ENCODE measurements at places on chromosomes 13 and 19.

GRCh38 chr19:48670699-48671445 lies 1.9 kb downstream of the NTN5 start:
- H3K36me3 ChIP-seq = no peaks in the 10 kb centered on the region
- no peak overlapping the region for H3K4me3 ChIP-seq
- no peaks in the 10 kb centered on the region for H3K27me3 ChIP-seq

DNA sequence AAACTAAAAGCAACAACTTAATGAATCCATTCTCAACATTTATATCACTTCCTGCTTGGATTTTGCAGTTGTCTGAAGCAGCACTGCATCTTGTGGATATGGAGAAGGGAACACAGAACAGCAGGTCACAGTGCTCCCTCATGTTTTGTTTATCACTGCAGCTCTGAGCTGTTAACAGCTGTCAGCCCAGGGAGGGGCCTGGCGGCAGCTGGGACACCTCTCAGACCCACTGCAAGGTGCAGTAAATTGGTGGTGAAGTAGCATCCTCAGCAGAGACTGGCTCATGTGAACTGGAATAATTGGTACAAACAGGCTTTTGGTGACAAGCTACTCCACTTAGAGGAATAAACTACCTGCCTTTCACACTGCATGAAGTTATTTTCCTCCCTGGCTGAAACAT lies 170.4 kb downstream of the LIG4 start:
- DNase-seq = no peak
- no peak overlapping the region for H3K27ac ChIP-seq
- no peaks in the 10 kb centered on the region for H3K36me3 ChIP-seq
- no peaks in the 10 kb centered on the region for H3K4me1 ChIP-seq
- H3K4me3 ChIP-seq = no peak overlapping the region
- no peaks in the 10 kb centered on the region for H3K27me3 ChIP-seq

- DNase-seq = no peak
- no peak overlapping the region for H3K4me3 ChIP-seq
- H3K4me1 ChIP-seq = no peaks in the 10 kb centered on the region
- peaks cover 29% of the 10 kb centered on the region for H3K36me3 ChIP-seq
- H3K27ac ChIP-seq = no peak overlapping the region
- no peaks in the 10 kb centered on the region for H3K27me3 ChIP-seq
These were observed 43.2 kb downstream of the BBC3 start for GRCh38 chr19:47187797-47188196.

DNA sequence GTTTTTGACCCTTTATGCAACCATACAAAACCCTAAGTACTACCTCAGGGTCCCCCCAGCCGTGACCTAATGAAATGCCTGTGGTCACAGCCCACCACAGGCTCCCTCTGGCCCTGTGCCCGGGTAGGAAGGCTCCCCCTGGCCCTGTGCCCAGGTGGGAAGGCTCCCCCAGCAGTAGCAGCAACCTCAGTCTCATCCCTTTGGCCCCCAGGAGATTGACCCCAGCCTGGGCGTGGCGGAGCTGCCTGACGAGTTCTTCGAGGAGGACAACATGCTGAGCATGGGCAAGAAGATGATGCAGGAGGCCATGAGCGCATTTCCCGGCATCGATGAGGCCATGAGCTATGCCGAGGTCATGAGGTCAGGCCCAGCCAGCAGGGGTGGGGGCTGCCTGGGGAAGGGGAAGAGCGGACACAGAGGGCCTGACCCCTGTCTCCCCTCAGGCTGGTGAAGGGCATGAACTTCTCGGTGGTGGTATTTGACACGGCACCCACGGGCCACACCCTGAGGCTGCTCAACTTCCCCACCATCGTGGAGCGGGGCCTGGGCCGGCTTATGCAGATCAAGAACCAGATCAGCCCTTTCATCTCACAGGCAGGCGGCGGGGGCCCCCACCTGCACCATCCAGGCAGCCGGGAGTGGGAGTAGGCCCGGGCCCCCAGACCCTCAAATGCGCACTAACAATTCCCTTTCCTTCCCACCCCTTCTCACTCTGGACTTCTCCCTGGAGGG lies 6.3 kb upstream of the BEST2 start:
- H3K27ac ChIP-seq = no peak overlapping the region
- H3K36me3 ChIP-seq = peaks cover 59% of the 10 kb centered on the region
- no peaks in the 10 kb centered on the region for H3K27me3 ChIP-seq
- no peak for DNase-seq

GRCh38 chr19:11142528-11143171 lies 12.9 kb downstream of the SPC24 start:
- H3K4me3 ChIP-seq = no peak overlapping the region
- peaks cover 12% of the 10 kb centered on the region for H3K4me1 ChIP-seq
- H3K36me3 ChIP-seq = peaks cover 2% of the 10 kb centered on the region
- H3K27me3 ChIP-seq = peaks cover 24% of the 10 kb centered on the region
- DNase-seq = no peak

GRCh38 chr13:23794267-23795161 lies 94.7 kb downstream of the MIPEP start:
- peaks cover 6% of the 10 kb centered on the region for H3K4me1 ChIP-seq
- no peak overlapping the region for H3K27ac ChIP-seq
- H3K36me3 ChIP-seq = peaks cover 30% of the 10 kb centered on the region

DNA sequence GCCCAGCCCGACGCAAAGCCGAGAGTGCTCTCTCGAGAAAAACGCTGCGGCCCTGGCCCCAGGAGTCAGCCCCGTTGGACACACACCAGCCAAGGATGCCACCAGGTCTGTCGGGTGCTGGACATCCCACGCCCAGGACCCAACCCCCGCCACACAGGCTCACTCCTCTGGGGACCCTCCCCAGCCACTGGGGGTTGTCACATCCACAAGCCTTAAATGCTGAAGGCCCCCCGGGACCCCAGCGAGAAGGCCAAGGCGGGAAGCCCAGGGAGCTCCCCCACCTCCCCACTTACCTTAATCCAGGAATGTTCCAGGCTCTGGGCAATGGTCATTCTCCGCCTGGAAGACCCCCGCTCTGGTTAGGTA lies 11.2 kb downstream of the DAPK3 start:
- no peak overlapping the region for H3K27ac ChIP-seq
- H3K4me1 ChIP-seq = peaks cover 3% of the 10 kb centered on the region
- H3K27me3 ChIP-seq = no peaks in the 10 kb centered on the region
- H3K36me3 ChIP-seq = peaks cover 40% of the 10 kb centered on the region

GRCh38 chr13:21395953-21396352 lies 63.1 kb downstream of the ZDHHC20 start:
- peaks cover 28% of the 10 kb centered on the region for H3K36me3 ChIP-seq
- H3K27me3 ChIP-seq = no peaks in the 10 kb centered on the region
- no peak for DNase-seq
- no peak overlapping the region for H3K4me3 ChIP-seq
- H3K27ac ChIP-seq = no peak overlapping the region

DNA sequence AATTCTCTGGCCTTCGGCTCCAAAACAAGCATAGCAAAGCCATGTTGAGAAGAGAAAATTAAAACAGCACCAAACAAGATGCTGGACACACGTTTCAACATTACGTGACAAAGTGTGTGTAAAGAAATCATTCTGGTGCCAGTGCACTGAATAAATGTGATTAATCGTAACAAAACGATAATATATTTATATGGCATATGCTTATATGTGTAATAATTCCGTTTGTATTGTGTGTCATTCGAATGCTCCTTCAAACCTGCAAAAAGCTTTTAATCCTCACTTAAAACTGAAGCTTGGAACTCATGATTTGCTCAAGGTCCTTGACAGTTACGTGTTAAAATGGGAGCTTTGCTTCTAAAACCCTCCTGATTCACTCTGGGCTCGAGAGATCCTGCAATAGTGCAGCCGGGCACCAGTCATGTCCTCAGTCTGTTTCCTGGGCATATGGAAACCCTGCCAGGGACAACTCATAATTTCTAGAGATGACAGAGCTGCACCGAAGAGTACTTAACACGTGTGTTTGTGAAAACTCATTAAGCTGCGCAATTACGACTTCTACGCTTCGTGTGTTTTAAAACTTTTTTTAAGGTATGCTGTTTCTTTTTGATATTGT lies 731 bp upstream of the AKAP8L start:
- peaks cover 24% of the 10 kb centered on the region for H3K4me1 ChIP-seq
- DNase-seq = no peak
- H3K27me3 ChIP-seq = no peaks in the 10 kb centered on the region
- H3K36me3 ChIP-seq = peaks cover 48% of the 10 kb centered on the region
- H3K4me3 ChIP-seq = peak overlapping the region; percentile 99
- peak overlapping the region; percentile 100 for H3K27ac ChIP-seq

DNA sequence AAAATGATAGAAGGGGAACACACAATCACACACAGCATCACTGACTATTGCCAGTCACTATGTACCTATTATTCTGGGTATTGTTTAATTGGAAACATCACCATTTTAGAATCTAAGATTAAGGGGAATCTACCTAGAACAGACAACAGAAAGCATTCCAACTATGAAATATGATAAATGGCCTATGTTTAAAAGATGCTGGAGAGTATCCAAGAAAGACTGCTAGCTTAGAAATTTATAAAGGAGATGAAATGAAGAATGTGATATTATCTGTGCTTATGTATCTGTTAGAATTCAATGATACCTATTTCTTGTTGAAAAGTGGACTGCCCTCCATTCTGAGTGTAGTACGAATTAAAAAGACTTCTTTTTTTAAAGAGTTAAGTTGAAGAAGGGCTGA lies 50.5 kb downstream of the KCNRG start:
- H3K4me1 ChIP-seq = no peaks in the 10 kb centered on the region
- H3K27me3 ChIP-seq = no peaks in the 10 kb centered on the region

GRCh38 chr13:90690458-90691080 lies 656.9 kb upstream of the MIR17HG start:
- no peak for DNase-seq
- no peaks in the 10 kb centered on the region for H3K27me3 ChIP-seq
- no peak overlapping the region for H3K27ac ChIP-seq
- no peak overlapping the region for H3K4me3 ChIP-seq

DNA sequence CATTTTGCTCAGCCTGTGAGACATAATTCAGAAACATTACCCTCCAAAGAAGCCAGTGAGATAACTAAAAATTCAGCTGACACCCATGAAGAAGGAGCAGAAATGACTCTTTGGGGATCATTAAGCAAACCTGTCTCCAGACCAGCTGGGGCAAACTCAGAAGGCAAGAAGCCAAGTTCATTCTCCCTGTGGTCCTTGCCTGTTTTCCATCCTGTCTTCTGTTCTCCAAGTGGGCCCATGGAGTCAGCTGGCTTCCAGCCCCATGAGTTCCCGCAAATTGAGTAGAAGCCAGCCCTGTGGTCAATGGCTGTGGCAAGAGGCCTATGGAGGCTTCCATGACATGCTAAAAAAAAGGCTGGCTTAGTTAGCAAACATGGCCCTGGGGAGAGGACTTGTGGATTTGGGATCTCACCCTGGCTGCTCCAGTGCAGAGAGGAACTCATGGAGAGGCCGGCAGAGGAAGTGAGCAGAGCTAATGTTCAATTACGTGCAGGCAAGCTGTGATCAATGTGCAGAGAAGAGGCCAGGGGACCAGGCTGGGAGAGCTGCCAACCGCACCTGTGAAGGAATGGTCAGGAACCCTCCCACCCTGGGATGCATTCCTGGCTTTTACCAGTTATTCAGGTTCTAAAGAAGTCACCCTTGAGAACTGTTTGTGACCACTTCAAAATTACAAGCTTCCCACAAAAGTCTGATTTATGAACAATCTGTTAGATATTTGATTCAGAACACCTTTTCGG lies 229.1 kb downstream of the TSHZ3 start:
- DNase-seq = no peak
- H3K36me3 ChIP-seq = no peaks in the 10 kb centered on the region
- H3K4me1 ChIP-seq = no peaks in the 10 kb centered on the region

GRCh38 chr13:33070713-33071112 lies 54.5 kb downstream of the KL start:
- H3K4me3 ChIP-seq = no peak overlapping the region
- no peaks in the 10 kb centered on the region for H3K27me3 ChIP-seq
- no peaks in the 10 kb centered on the region for H3K36me3 ChIP-seq

DNA sequence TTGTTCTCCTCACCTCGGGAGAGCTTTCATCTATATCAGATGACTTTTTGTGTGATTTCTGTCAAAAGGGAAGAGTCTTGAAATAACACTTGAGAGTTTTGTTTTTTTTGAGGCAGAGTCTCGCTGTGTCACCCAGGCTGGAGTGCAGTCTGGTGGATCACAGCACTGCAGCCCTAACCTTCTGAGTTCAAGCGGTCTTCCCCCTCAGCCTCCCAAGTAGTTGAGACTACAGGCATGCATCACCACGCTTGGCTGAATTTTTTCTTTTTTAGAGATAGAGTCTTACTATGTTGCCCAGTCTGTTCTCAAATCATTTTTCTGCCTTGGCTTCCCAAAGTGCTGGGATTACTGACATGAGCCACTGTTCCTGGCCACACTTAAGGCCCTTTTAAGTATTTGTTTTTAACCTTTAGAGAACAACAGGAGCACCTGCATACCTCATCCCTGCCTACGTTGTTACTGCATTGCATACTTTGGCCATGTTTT lies 11.4 kb downstream of the NDFIP2 start:
- H3K36me3 ChIP-seq = peaks cover 2% of the 10 kb centered on the region
- no peak overlapping the region for H3K27ac ChIP-seq
- DNase-seq = no peak
- H3K4me3 ChIP-seq = no peak overlapping the region
- H3K27me3 ChIP-seq = peaks cover 8% of the 10 kb centered on the region
- H3K4me1 ChIP-seq = peaks cover 13% of the 10 kb centered on the region

- no peak for DNase-seq
- H3K36me3 ChIP-seq = no peaks in the 10 kb centered on the region
- H3K4me3 ChIP-seq = no peak overlapping the region
These were observed 71.3 kb downstream of the LHFPL6 start for GRCh38 chr13:39531646-39532045.

DNA sequence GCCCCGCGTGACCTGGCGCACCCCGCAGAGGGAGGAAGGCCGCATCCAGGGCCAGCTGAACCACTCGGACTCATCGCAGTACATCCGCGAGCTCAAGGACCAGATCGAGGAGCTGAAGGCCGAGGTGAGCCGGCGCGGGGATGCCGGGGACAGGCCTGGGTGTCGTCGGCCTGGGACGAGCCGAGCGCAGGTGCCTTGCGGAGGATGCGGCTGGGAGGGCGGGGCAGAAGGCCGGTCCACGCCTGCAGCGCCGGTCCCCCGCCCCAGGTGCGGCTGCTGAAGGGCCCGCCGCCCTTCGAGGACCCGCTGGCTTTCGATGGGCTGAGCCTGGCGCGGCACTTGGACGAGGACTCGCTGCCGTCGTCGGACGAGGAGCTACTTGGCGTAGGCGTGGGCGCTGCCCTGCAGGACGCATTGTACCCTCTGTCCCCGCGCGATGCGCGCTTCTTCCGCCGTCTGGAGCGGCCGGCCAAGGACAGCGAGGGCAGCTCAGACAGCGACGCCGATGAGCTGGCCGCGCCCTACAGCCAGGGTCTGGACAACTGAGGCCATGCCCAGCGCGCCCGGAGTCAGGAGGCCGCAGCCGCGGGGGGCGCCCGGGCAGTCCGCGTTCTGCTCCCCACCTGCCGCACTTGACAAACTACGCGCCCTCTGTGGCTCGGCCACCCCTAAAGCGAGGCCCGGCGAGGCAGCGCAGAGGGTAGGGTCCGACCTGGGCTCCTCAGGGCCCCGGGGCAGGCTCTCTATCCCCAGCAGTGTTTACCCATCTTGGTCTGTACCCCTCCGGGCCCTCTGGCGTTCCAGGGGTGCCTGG lies 10.8 kb downstream of the PRR36 start:
- H3K36me3 ChIP-seq = peaks cover 10% of the 10 kb centered on the region
- peaks cover 12% of the 10 kb centered on the region for H3K4me1 ChIP-seq
- H3K27me3 ChIP-seq = peaks cover 62% of the 10 kb centered on the region
- peak overlapping the region; percentile 15 for H3K4me3 ChIP-seq

GRCh38 chr19:38722947-38723605 lies 21.2 kb downstream of the CAPN12 start:
- peaks cover 14% of the 10 kb centered on the region for H3K4me1 ChIP-seq
- H3K36me3 ChIP-seq = peaks cover 51% of the 10 kb centered on the region
- no peaks in the 10 kb centered on the region for H3K27me3 ChIP-seq
- H3K27ac ChIP-seq = peak overlapping the region; percentile 59
- no peak for DNase-seq

- DNase-seq = no peak
- no peaks in the 10 kb centered on the region for H3K4me1 ChIP-seq
- H3K27ac ChIP-seq = no peak overlapping the region
- peaks cover 13% of the 10 kb centered on the region for H3K36me3 ChIP-seq
- no peak overlapping the region for H3K4me3 ChIP-seq
These were observed 96.0 kb downstream of the CAB39L start for GRCh38 chr13:49347650-49348385.

Data from stimulated activated naive B cell treated with anti-CD40 and anti-IgM and Interleukin-4, amounts not matched to agents 10 μg/mL and 1 μg/mL and 100 μg/mL, for 72 hours (primary cell).